ENCODE measurements at places on chromosomes 12 and 14.

DNA sequence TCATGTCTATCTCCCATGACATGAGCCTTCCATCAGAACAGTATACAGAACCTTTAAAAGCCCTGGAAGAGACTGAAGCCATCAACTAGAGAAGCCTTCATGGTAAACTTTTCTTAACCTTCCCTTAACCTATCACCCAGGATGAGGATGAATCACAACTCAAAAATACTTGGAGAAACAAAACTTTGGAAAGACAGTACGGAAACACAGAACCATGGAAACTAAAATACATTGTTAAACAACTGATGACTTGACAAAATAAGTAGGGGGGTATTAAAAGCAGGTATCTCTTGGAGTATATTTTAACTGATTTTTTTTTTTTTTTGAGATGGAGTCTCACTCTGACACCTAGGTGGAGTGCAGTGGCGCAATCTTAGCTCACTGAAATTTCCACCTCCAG, 8.7 kb downstream of the TM7SF3 start:
- DNase-seq = no peak

- no peak for DNase-seq
Observed at GRCh38 chr12:57865084-57865751, 18.7 kb upstream of the CTDSP2 start.

DNA sequence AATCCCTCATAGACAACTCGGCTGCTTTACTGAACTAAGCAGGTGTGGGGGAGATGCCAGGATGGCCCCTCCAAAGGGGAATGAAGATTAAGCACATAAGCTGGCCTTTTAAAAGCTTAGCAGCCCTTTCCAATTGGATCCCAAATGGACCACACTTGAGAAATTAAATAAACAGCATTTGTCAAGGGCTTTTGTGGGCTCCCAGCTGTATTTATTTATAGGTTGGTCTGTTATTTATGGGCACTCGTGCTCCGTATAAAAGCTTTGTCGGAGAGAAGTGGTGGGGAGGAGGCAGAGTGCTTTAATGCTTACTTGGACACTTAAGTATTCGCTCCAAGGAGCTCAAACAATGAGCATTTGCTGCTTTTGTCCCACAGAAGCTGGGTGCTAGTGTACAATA, 580.2 kb downstream of the MED13L start:
- no peak for DNase-seq

GRCh38 chr12:64510667-64511066, 58.7 kb downstream of the TBK1 start:
- DNase-seq = no peak

DNA sequence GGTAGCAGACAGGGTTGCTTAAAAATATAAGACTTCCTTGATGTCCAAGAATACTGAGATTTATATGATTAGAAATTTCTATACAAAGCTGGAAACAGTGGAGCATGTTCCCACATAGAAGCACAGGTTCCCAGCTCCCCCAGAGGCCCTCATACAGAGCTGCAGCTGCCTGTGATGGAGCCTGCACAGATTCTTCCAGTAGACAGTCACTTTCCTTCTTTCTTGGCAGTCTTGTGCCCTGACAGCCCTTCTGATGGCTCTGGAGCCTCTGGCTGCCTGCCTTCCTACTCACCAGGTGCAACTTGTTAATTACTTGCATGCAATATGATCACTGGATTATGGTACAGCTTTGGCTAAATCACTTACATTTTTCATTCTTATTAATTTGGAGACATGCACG, 44.4 kb downstream of the BICD1 start:
- no peak for DNase-seq

GRCh38 chr14:102799684-102800562, 22.7 kb downstream of the TRAF3 start:
- no peak for DNase-seq

GRCh38 chr14:60720391-60720790, 3.8 kb downstream of the SIX4 start:
- DNase-seq = no peak

- DNase-seq = no peak
Observed at GRCh38 chr12:97127061-97127460, 220.0 kb downstream of the NEDD1 start.

GRCh38 chr14:104442107-104442551, 137.4 kb upstream of the C14orf180 start:
- no peak for DNase-seq

DNA sequence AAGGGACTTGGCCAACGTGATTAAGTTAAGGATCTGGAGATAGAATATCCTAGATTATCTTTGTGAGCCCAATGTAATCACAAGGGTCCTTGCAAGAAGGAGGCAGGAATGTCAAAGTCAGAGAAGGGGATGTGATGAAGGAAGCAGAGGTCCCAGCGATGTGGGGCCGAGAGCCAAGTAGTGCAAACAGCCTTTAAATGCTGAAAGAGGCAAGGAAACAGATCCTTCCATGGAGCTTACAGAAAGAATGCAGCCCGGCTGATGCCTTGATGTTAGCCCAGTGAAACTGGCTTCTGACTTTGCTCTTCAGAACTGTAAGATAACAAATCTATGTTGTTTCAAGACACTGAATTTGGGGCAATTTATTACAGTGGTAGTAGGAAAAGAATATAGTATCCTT, 74.9 kb downstream of the NEDD1 start:
- no peak for DNase-seq

- no peak for DNase-seq
Observed at GRCh38 chr12:128267131-128267622, at the start of gene TMEM132C. Gene TMEM132C, plus strand, starts transcription at chr12:128267170. Its CDS starts 233 bp downstream, at chr12:128267403.

GRCh38 chr12:62679608-62680007, 213.0 kb downstream of the MON2 start:
- DNase-seq = no peak

GRCh38 chr14:64232095-64232838, 61.9 kb downstream of the ESR2 start:
- DNase-seq = peak; percentile 62

- DNase-seq = no peak
Observed at GRCh38 chr14:58878439-58879139, 240.8 kb downstream of the DACT1 start.

GRCh38 chr12:72276181-72276805, 4.1 kb downstream of the TRHDE start:
- no peak for DNase-seq

GRCh38 chr12:47385653-47386052, 305.9 kb upstream of the AMIGO2 start:
- no peak for DNase-seq

DNA sequence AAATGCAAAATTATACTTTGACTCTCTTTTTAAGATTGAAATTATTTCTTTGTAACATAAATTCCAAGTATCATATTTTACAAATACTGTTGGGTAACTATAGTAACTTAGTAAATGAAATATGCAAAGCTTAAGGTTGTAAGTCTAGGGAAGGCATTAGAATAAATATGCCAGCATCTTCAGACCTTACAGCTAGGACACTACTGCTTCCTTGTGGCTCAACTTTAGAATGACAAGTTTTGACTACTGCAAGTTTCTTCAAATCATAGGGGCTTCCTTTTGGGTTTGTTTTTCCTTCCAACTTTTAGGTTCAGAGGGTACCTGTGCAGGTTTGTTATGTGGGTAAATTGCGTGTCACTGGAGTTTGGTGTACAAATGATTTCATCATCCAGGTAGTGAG, 17.7 kb upstream of the ANP32D start:
- peak; percentile 13 for DNase-seq

- no peak for DNase-seq
Observed at GRCh38 chr12:127145929-127146789, 1120.8 kb upstream of the TMEM132C start.

DNA sequence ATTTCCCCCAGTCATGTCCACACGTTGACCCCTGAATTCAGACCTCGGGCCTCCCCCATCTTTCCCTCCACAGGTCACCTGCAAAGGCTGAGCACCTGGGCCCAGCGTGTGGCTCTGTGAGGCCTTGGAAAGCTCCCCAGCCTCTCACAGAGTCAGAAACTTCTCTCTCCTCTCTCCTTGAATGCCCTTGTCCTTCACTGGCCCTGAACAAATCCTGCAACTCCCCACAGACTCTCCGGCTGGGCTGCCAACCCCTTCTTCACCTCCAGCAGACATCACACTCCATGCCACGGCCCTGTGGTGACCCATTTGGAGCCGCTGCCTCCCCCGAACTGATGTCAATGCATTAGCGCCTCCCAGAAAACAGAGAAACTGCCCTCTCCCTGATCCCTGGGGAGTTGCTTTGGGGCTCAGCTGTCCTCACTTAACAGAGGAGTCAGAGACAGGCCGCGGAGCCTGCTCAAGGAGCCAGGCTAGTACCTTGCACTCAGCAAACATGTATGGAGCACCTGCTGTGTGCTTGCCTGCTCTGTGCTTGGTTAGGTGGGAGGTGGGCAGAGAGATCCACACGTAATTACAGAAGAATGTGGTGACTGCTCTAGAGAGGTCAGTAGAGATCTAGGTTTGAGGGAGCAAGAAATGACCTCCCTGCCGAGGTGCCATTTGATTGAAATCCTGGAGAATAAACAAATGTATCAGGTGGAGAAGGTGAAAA, 99.2 kb upstream of the PWP1 start:
- no peak for DNase-seq

DNA sequence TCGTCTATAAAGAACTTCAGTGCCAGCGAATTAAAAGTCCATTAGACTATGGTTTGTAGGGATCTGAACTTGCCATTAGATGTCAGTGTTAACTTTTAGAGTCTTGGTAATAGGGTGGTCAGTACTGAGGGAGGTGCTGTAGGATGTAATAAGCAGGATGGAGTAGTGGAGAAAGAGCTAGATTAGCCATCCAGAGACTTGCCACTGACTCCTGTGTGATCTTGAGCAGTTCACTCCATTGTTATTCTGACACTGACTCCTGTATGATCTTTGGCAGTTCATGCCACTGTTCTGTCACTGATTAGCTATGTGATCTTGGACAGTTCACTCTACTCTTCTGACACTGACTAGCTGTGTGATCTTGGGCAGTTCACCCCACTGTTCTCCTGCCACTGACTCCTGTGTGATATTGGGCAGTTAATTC, 133.6 kb downstream of the TTLL5 start:
- peak; percentile 22 for DNase-seq

DNA sequence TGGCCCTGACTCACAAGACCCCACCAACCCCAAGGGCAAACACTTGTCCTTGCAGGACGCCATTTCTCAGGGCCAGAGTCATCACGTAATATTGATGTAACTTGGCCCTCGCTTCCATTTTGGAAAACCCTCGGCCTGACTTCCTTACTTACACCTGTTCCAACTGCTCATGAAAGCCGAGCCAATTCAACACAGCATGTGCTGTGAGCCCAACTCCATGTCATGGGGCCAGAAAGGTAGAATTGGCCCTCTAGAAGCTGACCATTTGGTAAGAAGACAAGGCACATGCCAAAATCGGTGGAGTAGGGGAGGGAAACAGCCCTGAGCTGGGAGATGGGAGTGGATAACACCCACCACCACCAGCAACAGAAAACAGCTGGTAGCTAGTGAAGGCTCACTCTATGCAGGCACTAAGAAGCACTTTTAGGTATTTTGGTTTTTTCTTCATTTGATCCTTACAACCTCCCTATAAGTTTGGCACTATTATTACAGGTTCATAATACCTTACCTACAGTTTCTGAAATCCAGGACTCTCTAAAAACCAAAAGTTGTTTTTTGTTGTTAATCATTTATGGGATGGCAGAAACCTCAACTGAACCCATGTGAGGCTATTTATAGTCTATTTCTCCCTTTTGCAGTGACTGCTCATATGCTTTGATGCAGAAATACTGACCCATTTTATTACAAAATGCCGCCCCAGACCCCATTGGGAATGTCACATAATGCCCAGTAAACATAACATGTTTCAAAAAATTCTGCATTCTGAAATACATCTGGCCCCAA, 6.5 kb downstream of the TTC7B start:
- DNase-seq = no peak

- no peak for DNase-seq
Observed at GRCh38 chr14:75271514-75271913, 7.1 kb upstream of the FOS start.

GRCh38 chr12:124684496-124684895, 117.1 kb upstream of the NCOR2 start:
- no peak for DNase-seq

GRCh38 chr14:34436118-34436905, 25.7 kb downstream of the SPTSSA start:
- no peak for DNase-seq

- DNase-seq = no peak
Observed at GRCh38 chr14:35435177-35435576, 30.6 kb upstream of the NFKBIA start.

DNA sequence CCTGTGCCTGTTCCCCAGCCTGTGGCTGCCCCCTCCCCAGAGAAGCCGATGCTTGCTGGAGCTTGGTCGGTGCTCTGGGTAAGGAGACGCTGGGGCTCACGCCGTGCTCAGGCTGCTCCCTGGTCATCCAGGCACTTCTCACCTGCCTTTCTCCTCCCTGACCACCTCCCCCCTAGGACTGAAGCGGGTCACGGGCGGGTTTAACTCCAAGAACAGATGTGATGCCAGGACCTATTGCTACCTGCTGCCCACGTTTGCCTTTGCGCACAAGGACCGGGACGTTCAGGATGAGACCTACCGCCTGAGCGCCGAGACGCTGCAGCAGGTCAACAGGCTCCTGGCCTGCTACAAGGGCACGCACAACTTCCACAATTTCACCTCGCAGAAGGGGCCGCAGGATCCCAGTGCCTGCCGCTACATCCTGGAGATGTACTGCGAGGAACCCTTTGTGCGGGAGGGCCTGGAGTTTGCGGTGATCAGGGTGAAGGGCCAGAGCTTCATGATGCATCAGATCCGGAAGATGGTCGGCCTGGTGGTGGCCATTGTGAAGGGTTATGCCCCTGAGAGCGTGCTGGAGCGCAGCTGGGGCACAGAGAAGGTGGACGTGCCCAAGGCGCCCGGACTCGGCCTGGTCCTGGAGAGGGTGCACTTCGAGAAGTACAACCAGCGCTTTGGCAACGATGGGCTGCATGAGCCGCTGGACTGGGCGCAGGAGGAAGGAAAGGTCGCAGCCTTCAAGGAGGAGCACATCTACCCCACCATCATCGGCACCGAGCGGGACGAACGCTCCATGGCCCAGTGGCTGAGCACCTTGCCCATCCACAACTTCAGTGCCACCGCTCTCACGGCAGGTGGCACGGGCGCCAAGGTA, 8.4 kb upstream of the EP400 start:
- no peak for DNase-seq

- DNase-seq = no peak
Observed at GRCh38 chr12:110540048-110540447, 37.9 kb downstream of the RAD9B start.

DNA sequence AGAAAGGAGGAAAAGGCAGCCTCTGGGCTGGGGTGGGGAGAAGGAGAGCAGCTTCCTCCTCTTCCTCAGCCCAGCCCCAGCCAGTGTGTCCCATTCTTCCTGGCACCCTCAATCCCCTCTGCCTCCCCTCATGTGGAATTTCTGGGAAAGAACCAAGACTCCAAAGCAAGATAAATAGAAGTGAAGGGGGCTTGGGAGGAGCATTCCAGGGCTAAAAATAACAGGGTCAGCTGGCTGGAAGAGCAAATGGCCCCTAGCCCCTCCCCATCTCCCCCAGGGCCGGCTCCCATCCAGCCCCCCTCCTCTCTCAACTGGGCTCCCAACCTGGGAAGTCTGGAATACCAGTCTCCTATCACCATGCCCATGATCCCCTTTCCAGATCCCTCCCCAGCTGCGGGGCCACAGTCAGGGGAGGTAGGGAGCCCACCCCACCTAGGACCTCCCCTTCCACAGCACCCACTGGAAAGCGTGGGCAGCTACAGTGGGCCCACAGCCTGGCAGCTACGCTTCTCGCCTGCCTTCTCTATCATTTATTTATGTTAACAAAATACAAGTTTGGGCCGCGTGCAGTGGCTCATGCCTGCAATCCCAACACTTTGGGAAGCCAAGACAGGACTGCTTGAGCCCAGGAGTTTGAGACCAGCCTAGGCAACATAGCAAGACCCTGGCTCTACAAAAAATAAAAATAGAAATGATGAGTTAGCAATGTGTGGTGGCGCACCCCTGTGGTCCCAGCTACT, 88.3 kb downstream of the IRF2BPL start:
- no peak for DNase-seq

GRCh38 chr14:96274122-96274521, 18.1 kb downstream of the BDKRB1 start:
- no peak for DNase-seq
